ENCODE measurements at places on chromosomes 3 and 15. TPM values are rescaled to one million over a fixed set of nuclear protein-coding genes. Genes with fewer than 3 reads are reported as not detected.

The RNU5B-1 gene
- 18.7 TPM for total RNA-seq

The ACTRT3 gene
- 2.1 TPM for total RNA-seq

DNA sequence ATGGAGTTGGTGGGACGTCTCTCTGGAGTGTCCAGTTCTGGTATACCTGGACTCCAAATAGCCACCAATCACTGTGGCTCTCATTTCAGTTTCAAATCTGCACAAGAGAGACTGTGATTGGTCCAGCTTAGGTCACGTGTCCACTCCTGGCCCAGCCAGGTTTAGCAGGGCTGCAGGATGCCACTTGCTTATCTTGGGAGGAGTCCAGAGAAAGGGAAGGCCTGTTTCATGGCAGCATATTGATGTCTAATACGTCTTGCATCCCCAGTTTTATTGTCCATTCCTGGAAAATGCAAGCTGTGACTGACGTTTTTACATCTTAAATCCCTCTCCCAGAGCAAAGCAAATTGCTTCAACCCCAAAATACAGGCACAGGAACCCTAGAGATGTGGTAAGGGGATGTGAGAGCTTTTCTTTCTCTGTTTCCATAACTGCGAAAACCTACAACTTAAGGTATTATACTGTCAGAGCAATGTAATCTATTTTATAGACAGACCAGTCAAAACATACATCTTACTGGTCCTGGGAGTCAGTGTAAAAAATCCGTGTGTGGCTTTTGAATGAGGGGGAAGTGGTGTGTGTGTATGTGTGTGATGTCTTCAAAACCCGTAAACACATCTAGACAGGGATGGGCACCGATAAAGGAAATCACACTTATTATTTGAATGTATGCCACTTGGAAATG is 274.4 kb downstream of the TLE3 start:
- peak; percentile 57 for DNase-seq

DNA sequence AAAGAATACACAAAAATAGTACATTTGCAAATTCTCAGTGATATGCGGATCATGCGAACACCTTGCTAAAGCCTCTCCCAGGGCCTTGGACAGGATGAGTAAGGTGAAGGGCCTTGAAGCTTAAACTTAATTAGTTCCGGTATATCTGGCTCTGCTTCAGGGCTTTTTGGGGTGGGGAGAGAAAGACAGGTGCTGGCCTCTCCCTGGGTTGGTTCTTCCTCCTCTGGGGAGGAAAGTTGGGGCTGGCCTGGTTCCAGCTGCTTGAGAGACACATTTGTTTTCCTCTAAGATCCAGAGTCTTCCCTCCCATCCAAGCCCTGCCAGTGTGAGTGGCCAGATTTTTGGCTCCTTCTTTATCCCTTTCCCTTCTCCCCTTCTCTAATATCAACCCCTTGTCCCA is 64.7 kb upstream of the EPHB3 start:
- no peak for DNase-seq

- DNase-seq = no peak
Measured at GRCh38 chr15:25385986-25386385, 52.8 kb downstream of the UBE3A start.

- no peak for DNase-seq
Measured at GRCh38 chr15:98856532-98856907, 151.1 kb downstream of the PGPEP1L start.

DNA sequence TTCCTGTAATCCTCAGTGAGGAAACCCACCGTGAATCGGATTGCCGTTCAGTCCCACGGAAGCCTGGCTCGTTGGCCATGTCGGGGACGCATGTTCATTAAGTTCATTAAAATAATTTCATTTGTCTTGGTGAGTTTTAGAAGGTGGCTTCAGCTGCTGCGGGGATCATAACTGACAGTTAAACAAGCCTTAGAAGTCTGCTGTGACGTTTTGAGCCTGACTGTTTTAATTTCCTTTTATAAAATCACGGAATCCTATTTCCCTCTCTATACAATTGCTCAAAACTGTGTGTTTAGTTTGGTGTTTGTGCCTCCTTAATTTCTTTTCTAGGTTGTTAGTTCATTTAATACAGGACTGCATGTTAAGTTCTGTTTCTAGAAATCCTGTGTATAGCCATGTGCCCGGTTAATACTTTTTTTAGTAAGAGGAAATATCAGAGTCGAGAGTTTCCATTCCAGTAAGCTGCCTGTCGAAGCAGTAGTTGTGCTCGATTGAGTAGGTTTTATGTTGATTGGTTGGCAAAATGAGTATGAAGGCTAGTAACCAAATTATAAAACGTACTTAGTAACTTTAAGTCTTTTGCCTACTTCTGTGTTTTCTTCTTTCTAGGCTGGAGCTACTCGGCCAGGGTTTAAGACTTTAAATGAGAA is 705 bp downstream of the NIPA2 start:
- no peak for DNase-seq

GRCh38 chr3:197899833-197900478 is 50.0 kb upstream of the RPL35A start:
- no peak for DNase-seq

All from aorta (tissue), 5 donors.